HT1080 (cell line): ENCODE measurements at places on chromosomes 16 and 17. TPM values are rescaled to one million over a fixed set of nuclear protein-coding genes. Genes with fewer than 3 reads are reported as not detected.

DNA sequence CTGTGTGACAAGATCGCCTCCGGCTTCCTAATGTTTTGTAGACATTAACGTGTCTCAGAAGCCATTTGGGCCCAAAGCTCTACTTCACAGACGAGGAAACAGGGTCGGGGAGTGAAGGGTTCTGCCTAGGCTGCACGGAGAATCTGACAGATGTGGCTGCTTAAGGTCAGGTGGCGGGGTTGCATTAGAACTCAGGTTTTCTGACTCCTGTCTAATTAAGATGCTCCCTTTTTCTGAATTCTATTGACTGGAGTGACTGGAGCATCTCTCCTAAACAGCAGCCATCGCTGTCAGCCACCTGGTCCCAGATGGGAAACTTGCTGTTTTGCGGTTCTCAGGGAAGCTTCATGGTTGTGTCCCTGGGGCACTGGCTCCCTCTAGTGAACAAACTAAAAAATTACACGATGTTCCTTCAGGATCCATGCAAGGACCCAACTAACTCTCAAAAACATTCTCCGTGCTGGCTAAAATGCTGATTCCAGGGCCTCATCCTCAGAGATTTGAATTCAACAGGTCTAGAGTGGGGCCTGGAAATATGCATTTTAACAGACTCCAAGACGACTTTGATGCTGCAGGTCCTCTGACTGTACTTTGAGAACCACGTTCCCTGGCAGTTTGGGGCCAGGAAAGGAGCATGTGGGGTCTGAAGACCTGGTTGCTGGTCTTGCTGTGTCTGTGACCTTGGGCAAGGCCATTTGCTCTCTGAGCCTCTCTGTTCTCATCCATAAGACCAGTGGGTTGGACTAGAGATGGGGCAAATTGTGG lies 117.4 kb downstream of the IRF8 start:
- peak; percentile 31 for DNase-seq

- DNase-seq: no peak
Observed at GRCh38 chr17:38656959-38657823, 17.6 kb downstream of the EPOP start.

The LHX1 gene
- total RNA-seq: 1.3 and 2.2 TPM in 2 replicates

GRCh38 chr17:42640121-42640520 lies 19.0 kb upstream of the TUBG2 start:
- DNase-seq: no peak

- no peak for DNase-seq
Observed at GRCh38 chr16:72532906-72533410, 361.0 kb upstream of the PMFBP1 start.

- DNase-seq: no peak
Observed at GRCh38 chr16:27405546-27406451, 3.8 kb downstream of the IL21R start.

GRCh38 chr17:28469376-28469775 lies 4.1 kb upstream of the SLC13A2 start:
- DNase-seq: no peak

DNA sequence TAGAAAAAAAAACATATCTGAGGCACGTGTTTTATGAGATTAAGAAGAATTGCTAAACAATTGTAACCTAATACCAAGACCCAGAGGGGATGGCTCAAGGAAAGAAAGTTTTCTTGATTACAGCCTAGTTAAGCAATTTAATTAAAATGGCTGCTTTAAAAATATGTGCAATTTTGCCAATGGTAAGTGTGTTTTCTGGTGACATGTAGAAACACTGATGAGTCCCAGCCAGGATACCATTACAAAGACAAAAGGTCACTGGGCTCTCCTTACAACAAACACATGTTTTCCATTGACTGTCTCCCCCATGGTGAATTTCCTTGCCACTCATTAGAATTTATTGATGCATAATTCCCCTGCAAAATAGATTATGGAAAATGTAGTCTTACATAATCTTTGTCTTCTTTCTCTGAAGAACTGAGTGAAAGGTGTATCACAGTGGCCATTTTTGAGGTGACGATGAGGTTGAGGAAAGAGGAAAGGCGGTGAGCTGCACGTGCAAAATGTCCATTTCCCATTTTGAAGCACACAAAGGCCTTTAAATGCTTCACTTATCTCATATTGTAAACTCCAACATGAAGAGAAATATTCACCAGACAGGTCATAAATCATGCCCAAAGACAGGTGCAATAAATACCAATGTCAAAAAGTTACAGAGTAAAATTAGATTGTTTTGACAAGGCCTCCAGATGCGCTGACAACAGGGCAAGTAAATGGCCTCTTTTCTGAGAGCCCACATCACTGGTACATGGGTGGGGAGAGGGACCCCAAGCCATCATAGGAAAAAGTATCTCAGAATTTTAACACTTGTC lies 696.9 kb downstream of the KCNJ2 start:
- no peak for DNase-seq
